Dermis blood vessel endothelial cell (primary cell): ENCODE measurements at places on chromosomes 4 and X. TPM values are rescaled to one million over a fixed set of nuclear protein-coding genes. Genes with fewer than 3 reads are reported as not detected.

DNAJB14 gene
- total RNA-seq: 59.3 and 79.0 TPM in 2 replicates

ARMCX5 gene
- total RNA-seq: 15.0 and 18.9 TPM in 2 replicates

COX7B gene
- 279 and 458 TPM in 2 replicates for total RNA-seq

DNA sequence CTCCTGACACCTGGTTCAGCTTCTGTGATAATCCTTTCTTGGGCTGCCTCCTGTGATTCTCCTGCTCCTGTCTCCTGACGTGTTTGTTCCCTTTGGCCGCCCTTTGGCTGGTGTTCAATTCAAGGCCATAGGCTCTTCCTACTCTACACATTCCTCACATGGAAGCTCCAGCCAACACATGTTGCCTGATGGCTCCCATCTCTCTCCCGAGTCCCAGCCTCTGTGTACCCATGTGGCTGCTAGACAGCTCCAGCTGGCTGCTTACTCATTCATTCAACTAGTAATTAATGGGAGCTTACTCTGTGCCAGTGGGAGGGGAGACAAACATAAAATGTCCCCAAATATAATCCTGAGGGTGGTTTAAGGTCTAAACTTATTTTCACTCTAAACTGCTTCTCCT, 9.2 kb upstream of the MED28 start:
- no peak for DNase-seq

DNA sequence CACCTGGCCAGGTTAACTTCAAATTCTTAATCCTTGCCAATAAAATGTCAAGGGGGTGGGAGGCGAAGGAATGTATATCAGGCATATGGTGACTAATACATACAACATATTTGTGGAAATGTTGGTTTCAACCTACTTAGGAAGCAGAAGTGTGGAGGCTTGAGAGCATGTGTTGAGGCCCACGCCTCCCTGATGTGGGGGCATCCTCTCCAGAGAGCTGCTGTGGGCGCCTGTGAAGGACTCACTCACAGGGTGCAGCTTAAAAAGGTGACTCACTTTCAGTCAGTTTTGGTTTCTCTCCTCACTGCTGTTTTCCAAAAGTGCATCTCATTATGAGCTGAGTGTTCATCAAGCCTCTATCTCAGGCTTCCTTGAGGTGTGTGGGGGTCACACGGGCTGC, 27.5 kb downstream of the LNX1 start:
- no peak for DNase-seq

DNA sequence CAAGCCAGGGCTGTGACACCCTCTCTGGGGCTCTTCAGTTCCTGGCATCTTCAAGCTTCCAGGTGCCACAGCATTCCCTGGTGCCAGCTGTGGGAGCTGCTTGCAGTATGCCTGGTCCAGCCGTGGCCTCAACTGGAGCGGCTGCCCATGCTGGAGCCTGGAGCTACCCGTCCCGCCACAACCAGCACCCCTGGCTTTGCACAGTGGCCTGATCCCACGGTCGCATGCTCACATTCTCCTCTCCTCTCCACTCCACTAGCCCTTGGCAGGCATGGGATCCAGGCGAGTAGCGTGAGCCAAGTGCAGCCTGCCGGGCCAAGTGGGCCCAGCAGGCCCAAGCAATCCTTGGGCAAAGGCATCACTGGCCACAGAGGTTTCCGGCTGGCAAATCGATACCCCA, 81.7 kb downstream of the PPP4R3C start:
- DNase-seq: no peak

GRCh38 chr4:15413010-15413622, 14.7 kb upstream of the C1QTNF7 start:
- no peak for DNase-seq

- peak; percentile 56 for DNase-seq
Measured at GRCh38 chr4:2862528-2862927, 18.9 kb downstream of the ADD1 start.

DNA sequence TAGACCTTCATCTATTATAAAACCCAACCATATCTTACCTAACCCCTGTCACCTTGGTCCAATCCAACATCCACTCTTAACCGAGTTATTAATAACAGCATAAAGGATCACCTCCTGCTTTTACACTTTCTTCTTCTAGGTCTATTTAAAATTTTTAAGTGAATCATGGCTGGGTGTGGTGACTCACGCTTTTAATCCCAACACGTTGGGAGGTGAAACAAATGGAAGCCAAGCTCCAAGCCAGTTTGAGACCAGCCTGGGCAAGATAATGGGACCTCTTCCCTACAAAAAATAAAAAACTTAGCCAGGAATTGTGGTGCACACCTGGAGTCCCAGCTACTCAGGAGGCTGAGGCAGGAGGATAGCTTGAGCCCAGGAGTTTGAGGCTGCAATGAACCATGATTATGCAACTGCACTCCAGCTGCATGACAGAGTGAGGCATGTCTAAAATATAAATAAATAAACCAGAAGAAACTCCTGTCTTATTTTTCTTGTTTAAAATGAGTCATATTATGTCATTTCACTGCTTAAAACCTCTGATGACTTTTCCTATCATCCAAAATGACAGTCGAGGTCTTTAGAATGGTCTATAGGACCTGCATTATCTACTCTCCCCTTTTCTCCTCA, 188.4 kb downstream of the GASK1B start:
- no peak for DNase-seq

- no peak for DNase-seq
Measured at GRCh38 chrX:116618546-116618945, 155.8 kb upstream of the CT83 start.

DNA sequence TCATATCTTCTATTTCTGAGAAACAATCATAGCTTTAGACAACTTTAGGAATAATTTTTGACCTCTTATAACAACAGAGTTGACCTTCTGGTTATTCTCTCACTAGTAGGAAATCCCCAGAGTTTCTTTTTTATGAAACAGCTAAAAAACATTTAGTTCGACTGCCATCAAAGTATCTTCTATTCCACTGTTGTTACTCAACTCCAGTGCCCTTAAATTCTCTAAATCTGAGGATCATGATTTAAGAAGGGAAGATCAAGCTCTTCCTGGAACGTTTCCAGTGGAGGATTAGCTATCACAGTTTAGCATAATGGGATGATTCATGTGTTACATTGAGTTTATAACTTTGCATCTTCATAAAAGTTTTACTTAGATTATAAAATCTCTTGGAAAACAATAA, 134.9 kb upstream of the VEGFC start:
- peak; percentile 37 for DNase-seq
